Choroid plexus epithelial cell (primary cell): ENCODE measurements at places on chromosomes 3 and 15.

DNA sequence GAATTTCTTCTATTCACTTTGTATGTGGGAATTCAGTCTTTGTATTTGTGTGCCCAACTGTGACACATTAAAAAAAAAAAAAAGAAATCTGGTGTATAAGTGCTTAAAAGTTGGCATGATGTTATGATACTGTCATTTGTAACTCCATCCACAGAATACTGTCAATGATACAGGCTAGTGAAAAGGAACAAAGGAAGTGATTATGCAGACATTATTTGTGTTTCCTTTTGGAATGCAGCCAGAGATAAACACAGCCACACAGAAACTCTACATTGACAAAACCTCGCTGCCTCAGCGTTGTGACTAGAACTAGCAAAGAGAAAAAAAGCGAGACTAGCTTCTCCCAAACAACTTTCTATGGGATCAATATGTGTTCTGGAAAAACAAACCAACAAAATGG lies 519.2 kb upstream of the AGTR1 start:
- peak; percentile 41 for DNase-seq

- DNase-seq, result no peak
These were observed 14.8 kb downstream of the PAQR5 start for GRCh38 chr15:69313432-69314000.

GRCh38 chr3:134795746-134796280 lies 753 bp downstream of the EPHB1 start:
- DNase-seq, result peak; percentile 49

- DNase-seq, result peak; percentile 73
These were observed 75.4 kb upstream of the ABHD17C start for GRCh38 chr15:80619680-80620079.

GRCh38 chr3:1971780-1972179 lies 126.9 kb upstream of the CNTN4 start:
- peak; percentile 15 for DNase-seq

- no peak for DNase-seq
These were observed 23.3 kb downstream of the TGFBR2 start for GRCh38 chr3:30629746-30630145.
